ENCODE measurements at places on chromosomes 7 and 10.
A peak's percentile ranks its signal among the peaks of the same experiment; 100 is the strongest.

DNA sequence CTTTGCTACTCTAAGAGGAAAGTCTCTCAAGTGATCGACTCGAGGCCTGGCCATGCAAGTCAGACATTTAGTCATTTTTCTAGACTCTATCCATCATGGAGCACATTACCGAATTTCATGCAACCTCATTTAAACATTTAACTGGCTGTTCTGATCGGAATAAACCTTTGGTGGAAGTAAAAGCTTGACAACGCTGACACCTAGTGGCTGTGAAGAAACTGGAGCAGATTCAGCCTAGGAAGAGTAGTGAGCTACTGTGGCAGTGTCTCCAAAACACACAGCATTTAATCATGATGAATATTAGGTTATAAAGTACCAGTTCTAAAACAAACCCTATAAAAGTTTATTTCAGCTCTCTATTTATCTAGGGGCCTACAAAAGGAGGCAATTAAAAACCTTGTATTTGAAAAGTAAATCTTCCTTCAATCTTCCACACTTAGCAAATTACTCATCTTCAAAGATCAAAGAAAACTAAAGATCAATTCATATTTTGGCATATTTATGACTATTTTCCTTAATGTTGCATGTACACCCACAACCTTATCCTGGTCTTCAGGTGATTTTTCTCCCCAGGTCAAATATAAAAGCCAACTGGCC is 175.0 kb downstream of the CTNNA3 start:
- peak; percentile 5 for DNase-seq

- no peak for DNase-seq
Measured at GRCh38 chr10:123772645-123773508, 106.7 kb downstream of the GPR26 start.

GRCh38 chr7:76233538-76234281 is 32.0 kb downstream of the SRRM3 start:
- DNase-seq: no peak

- no peak for DNase-seq
Measured at GRCh38 chr10:29353305-29353704, 64.4 kb downstream of the LYZL1 start.

- no peak for DNase-seq
Measured at GRCh38 chr10:119306514-119306951, 99.2 kb downstream of the GRK5 start.

- DNase-seq: no peak
Measured at GRCh38 chr7:66100408-66101050, 14.1 kb upstream of the CRCP start.

Data from AG04449 (cell line).